Fibroblast of villous mesenchyme (primary cell): ENCODE measurements at places on chromosomes 1 and 21. TPM values are rescaled to one million over a fixed set of nuclear protein-coding genes. Genes with fewer than 3 reads are reported as not detected.

The STYXL2 gene
- total RNA-seq: not detected in 2 replicates

- no peak for DNase-seq
These were observed 37.2 kb upstream of the BCAS2 start for GRCh38 chr1:114618606-114619005.

GRCh38 chr1:37478890-37479254 lies 4.5 kb downstream of the ZC3H12A start:
- DNase-seq: peak; percentile 70

DNA sequence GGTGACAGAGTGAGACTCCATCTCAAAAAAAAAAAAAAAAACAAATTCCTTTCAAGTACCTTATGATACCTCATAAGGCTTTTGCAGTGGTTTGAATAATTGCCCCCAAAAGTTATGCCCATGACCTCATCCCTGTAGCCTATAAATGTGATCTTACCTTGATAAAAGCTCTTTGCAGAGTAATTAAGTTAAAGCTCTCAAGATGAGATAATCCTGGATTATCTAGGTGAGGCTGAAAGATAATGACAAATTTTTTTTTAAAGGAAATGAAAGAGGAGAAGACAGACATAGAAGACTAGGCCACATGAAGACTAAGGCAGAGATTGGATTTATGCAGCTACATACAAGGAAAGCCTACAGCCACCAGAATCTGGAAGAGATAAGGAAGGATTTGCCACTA lies 20.7 kb upstream of the EDEM3 start:
- DNase-seq: no peak

- peak; percentile 34 for DNase-seq
These were observed 88.4 kb upstream of the RHOU start for GRCh38 chr1:228646717-228647522.

- DNase-seq: peak; percentile 92
These were observed 20.6 kb downstream of the CSF1 start for GRCh38 chr1:109931189-109931731.
